ENCODE measurements at places on chromosomes 7 and 10. TPM values are rescaled to one million over a fixed set of nuclear protein-coding genes. Genes with fewer than 3 reads are reported as not detected.

- no peak for DNase-seq
These were observed 639.5 kb downstream of the ANKRD7 start for GRCh38 chr7:118863966-118864365.

- no peak for DNase-seq
These were observed 98.6 kb downstream of the ARID5B start for GRCh38 chr10:62000037-62000603.

DNA sequence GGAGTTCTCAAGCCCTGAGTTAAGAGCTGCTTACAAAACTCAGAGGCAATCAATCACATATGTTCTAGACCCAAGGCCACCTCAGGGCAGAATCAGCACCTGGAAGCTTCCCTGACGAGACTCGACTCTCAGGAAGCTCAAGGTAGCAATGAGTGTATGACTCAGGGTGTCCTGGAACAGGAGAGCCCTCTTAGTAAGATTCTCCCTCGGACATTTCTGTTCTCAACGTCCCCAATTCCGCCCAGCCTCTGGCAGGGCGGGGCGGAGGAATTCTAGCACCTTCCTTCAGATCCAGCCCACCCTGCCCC is 39.6 kb upstream of the PROSER2 start:
- DNase-seq, result peak; percentile 31

DNA sequence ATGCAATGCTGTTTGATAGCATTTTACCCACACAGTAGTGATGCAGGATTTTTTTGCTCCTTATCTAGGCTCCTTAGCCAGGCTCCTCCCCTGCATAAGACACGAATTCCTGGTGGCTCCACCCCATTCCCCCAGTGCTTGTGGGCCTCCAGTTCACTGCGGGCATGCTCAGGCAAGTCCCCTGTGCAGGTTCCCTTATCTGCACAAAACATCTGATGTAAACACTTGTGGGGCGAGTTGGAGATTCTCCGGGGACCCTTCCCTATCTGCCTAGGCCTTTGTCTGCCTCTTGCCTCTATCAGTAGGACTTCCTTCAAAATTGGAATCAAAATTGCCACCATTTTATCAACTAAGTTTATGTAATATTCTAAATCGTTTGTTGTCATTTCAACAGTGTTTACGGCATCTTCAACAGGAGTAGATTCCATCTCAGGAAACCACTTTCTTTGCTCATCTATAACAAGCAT is 5.4 kb upstream of the STK17A start:
- no peak for DNase-seq

- no peak for DNase-seq
These were observed 3.3 kb downstream of the WIPF3 start for GRCh38 chr7:29809533-29810155.

- no peak for DNase-seq
These were observed 95.9 kb upstream of the MACROH2A2 start for GRCh38 chr10:69956741-69957230.

- no peak for DNase-seq
These were observed 391.4 kb downstream of the TNS3 start for GRCh38 chr7:47190462-47190861.

- peak; percentile 77 for DNase-seq
These were observed 637 bp downstream of the HSPA14 start for GRCh38 chr10:14838582-14839304.

DNA sequence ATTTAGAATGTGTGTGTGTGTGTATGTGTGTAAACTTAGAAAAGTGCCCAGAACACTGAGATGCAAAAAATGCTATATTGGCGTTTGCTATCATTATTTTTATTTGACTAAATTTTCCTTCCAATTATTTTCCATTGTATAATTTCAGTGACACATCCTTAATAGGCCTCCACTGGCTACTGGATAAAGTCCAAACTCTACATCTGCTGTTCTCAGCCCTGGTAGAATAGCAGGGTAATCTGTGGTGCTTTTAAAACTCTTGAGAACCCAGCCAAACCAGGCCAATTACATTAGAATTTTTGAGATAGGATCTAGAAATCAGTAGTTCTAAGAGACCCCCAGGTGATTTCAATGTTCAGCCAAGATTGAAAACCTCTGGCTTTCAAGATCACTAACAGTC is 66.4 kb downstream of the ZNF503 start:
- no peak for DNase-seq

- DNase-seq, result no peak
These were observed 59.1 kb upstream of the ZNF32 start for GRCh38 chr10:43707770-43708169.

GRCh38 chr10:129307141-129307540 is 159.9 kb upstream of the MGMT start:
- no peak for DNase-seq

DNA sequence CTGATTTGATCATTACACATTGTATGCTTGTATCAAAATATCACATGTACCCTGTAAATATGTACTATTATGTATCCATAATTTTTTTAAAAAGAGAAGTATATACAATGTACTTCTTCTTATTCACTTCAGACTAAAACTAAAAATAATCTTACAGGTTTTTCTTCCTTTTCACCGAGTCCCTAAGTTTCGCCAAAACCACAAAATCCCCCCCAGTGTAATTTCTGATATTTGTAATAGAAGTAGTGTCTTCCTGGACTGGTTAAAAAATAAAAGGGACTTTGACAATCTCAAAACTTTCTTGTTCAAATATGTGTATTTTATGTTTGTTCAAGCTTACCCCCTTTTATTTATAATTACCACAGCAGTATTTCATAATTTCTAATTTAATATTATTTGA is 23.9 kb downstream of the EPC1 start:
- DNase-seq, result no peak

- peak; percentile 84 for DNase-seq
These were observed at the start of gene BLVRA for GRCh38 chr7:43758029-43758821. BLVRA (plus strand) TSS chr7:43758680; CDS start chr7:43771159, 12,479 bp downstream.

DNA sequence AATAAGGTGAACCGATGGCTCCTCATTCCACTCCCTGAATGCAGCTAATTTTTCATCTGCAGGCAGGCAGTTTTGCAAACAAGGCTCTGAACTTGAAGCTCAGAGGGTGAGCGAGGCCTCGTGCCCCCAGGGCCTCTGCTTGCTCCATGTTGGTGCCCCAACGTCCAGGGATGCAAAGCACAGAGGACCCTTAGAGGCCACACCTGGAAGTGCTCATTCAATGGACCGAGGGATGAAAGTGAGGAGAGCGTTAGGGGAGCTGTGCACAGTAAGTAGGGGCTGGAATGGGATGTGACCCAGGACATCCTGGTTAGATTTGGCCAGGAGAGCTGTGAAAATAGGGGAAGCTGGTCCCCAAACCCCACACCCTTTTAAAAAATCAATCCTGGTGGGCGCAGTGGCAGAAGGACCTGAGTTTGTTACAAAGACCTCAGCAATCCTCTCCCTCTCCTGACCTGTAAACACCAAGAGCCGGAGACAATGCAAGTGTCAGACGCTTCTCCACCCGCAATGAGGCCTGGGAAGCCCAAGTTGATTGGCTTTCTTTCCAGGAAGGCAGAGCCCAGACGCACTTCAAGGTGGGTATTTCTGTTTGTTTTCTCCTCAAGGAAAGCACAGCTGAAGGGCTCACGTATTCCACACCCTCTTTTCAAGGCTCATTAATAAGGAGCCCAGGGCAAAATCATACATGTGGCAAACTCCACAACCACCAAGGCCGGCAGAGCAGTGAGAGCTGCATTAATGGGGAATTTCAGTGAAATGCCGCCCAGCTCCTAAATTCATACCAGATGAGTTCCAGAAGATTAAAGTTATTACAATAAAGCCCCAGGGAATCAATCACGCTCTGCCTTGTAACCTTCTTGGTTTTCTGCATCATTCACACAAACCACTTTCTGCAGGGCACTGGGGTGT is 14.1 kb upstream of the CXCL12 start:
- peak; percentile 14 for DNase-seq

NPY gene
- not detected for total RNA-seq

TM9SF3 gene
- 137 TPM for total RNA-seq

All from aorta (tissue), 5 donors.